Gastrocnemius medialis (tissue), 4 donors: ENCODE measurements at places on chromosomes 6 and 20.

GRCh38 chr6:127954082-127954481, 53.2 kb upstream of the THEMIS start:
- DNase-seq: no peak

GRCh38 chr6:25332655-25333071, 53.5 kb downstream of the CARMIL1 start:
- no peak for DNase-seq

DNA sequence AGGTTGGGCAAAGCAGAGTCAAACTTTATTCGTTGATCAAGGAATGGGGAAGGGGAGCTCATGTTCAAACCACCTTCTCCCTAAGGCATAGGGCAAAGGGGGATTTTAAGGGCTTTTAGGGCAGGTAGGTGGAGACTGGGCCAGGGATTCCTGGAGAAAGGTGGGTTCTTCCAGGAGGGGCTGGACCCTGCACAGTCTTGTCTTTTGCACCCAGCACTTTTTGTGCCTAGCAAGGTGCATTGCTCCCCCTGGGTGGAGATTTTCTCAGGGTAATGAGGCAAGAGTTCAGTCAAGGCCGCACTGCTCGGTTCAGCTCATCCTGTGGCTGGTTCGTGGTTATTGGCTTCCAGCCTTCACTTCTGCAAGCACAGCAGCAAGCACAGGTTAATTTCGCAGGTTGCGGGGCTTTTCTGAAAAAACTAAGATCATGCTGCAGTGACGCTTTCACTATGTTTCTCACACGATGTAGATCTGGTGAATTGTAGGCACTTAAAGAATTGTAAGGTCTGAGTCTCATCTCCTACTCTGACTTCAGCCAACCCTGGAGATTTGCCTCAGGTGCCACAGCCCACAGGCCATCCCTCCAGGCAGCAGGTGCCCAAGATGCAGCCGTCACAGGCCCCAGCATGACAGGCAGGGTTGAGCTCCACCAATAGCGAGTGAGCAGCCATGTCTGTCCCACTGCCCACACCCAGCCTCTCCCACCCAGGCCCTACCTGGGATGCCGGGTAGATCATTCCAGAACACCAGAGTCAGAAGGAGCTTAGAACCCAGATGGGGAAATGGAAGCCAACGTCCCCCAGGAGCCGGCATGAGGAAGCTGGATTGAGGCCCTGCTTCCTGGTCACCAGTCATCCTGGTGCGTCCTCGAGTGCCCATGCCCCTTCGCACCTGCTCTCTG, 37.1 kb downstream of the SUN5 start:
- no peak for DNase-seq

- DNase-seq: no peak
Observed at GRCh38 chr6:107154131-107154800, 39.0 kb upstream of the BEND3 start.

DNA sequence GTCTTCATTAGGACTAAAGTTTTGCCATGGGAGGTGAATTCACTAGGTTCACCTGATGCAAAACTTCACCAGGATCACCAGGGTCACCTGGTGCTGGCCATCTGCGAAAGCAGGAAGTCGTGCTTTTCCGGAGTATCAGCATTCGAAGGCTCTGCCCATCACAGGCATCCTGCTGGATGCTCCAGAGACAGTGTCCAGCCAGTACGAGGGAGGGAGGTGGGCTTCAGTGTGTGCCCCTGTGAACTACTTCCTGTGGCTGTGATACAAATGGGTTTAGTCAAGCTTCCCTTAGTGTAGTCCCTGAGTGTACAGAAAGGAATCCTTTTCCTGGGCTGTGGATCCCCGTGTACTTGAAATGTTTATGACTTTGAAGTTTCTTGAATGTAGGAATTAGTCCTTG, 3.4 kb upstream of the RPS6KA2 start:
- no peak for DNase-seq

DNA sequence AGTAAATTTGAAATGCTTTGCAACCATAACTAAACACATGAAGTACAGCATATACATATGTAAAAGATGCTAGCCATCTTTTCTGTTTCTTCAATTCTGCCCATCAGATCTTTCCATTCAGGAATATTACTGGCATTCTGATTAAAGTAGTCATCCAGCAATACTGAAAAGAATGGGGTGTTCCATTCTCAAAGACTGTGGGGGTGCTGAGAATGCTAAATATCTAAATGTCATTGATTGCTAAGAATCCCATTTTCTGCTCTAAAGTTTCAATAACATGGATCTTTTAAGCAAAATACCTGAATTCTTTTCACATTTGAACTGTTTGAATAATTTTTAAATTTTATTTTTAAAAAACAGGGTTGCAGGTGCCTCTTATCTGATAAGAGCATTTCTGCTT, 6.2 kb downstream of the RSPO3 start:
- DNase-seq: no peak

- DNase-seq: no peak
Observed at GRCh38 chr6:47358440-47359225, 48.9 kb upstream of the TNFRSF21 start.

- no peak for DNase-seq
Observed at GRCh38 chr6:15344831-15345230, 99.0 kb downstream of the JARID2 start.

DNA sequence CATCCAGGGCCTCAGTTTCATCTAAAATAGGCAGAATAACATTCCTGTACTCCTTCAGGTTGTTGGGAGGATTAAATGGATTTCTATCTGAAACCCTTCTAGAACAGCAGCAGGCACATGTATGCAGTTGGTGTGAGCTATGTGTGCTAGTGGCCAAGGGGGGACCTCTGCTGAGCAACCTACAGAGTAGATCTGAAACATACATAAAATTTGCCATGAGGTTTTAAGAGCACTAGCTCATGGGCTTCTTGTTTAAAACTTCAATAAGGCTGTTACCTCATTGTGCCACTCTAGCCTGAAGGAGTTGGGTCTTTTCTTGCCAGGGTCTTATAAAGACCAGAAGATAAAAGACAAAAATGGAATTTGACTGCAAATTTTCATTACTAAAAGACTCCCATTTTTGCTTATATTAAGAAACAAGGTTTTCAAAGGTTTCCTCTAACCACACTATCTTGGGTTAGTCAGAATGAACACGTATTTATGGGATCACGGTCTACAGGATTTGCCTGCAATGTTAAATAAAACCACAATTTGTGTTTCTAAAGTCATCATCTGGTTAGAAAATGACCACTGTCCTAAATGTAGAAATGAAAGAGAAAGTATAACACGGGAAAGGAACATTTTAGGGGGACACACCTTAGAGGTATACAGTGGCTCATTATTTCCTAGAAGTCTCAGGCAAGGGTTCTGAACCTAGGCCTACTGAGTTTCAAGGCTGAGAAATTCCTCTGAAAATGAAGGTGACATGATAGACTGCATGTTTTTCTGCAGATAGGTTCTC, 144.9 kb upstream of the OLIG3 start:
- no peak for DNase-seq

- DNase-seq: no peak
Observed at GRCh38 chr6:44956396-44956795, 371.7 kb upstream of the RUNX2 start.

- no peak for DNase-seq
Observed at GRCh38 chr20:61307686-61308476, 55.8 kb downstream of the CDH4 start.

- no peak for DNase-seq
Observed at GRCh38 chr6:5486214-5486613, 224.9 kb downstream of the FARS2 start.

GRCh38 chr20:50475681-50476292, 34.4 kb upstream of the PTPN1 start:
- no peak for DNase-seq

- DNase-seq: no peak
Observed at GRCh38 chr6:35014341-35014740, 125.3 kb downstream of the ANKS1A start.

DNA sequence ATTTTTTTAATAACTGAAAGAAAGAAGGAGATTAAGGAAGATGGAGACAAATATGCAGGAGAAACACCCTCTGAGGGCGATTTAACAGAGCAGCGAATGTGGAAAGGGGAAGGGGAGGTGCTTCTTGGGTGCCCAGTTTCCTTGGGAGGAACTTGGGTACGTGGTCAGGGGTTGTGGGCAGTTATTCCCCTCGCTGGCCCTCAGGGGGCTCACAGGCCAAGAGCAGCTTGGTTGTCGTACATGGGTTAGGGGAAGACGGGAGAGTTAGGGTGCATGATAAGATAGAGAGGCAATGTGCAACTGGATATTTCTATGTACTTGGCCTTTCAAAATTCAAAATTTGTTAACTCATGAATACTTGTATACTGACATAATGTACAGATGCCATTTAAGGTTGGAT, 7.0 kb upstream of the TUBB2A start:
- no peak for DNase-seq

- DNase-seq: peak; percentile 20
Observed at GRCh38 chr20:47929368-47930115, 144.3 kb upstream of the SULF2 start.

DNA sequence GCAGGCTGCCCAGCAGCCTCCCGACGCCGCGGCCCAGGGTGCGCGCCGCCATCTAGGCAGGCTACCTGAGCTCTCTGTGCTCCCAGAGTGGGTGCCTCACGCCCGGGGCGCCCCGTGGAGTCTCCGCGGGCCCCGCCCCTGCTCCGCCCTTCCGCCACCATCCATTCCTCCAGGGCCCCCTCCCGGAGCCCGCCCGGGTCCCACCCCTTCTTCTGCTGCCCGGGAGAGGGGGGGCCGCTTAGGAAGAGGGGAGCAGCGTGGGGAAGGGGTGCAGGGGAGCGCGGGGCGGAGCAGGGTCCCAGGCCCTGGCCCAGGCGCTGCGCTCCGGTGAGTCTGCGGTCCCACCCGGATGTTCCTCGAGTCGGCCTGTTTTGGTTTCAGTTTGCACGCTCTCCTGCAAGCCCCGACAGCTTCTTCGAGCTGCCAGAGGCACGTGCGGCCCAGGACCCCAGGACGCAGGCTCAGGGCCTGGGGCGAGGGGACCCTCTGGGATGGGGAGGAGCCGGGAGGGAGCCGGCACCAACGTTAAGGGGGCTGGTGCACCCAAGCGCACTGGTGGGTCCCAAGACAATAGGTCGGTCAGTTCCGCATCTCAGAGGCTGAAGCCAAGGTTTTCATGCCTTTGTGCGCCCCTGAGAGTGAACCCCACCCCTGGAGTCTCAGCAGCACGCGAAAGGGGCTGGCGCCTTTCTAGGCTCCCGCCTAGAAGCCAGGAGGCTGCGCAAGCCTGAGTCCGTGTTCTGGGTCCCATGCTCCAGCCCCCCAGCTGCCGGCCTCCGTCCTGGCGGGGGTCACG, at the start of gene ACSS1:
ACSS1 (minus strand) TSS at position 89 of the 796 bp plus-strand sequence; CDS start at position 52, 37 bp downstream.
- no peak for DNase-seq

DNA sequence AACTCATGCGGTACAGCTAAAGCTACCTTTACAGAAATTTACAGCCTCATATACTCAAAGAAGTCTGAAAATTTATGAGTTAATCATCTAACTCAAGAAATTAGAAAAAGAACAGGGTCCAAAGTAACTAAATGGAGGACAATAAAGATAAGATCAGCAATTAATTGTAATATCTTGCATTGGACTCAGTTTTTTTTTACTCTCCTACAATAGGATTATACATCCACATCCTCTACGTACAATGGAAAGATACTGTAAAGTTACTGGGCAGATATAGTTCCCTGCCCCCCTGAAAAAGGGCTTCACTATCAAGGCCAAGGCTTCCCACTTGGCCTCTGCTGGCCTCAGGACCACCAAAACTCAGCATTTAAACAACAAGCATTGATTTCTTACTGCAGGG, 31.5 kb upstream of the MOCS1 start:
- no peak for DNase-seq

GRCh38 chr6:165167861-165168260, 141.5 kb downstream of the C6orf118 start:
- DNase-seq: no peak

DNA sequence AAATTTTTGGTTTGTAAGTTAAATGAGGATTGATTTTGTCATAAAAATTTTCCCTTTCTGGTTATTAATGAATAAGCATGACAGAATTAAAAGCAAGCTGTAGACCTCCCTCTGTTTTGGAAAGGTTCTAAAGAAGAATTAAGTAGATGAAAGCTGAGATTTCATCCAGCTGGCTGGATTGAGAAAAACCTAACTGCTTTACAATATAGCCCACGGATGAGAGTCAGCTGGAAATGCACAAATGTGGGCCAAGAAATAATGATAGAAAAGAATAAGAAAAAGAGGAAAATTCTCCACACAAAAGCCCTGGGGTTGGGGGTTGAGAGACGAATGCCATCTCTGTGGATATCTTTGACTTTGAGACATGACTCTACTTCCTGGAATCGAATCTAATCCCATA, 631.6 kb downstream of the HDGFL1 start:
- no peak for DNase-seq
